ENCODE measurements at places on chromosomes 12 and 14.

- no peaks in the 10 kb centered on the region for H3K4me1 ChIP-seq
- no peak for DNase-seq
- no peak overlapping the region for H3K27ac ChIP-seq
These were observed 269.8 kb downstream of the BCAT1 start for GRCh38 chr12:24679126-24679525.

- no peak overlapping the region for H3K4me3 ChIP-seq
- H3K27ac ChIP-seq: no peak overlapping the region
- no peaks in the 10 kb centered on the region for H3K4me1 ChIP-seq
- no peaks in the 10 kb centered on the region for H3K36me3 ChIP-seq
- no peaks in the 10 kb centered on the region for H3K27me3 ChIP-seq
- no peak for DNase-seq
These were observed 118.9 kb downstream of the GARIN6 start for GRCh38 chr12:99766408-99766807.

- peaks cover 9% of the 10 kb centered on the region for H3K4me1 ChIP-seq
- no peak overlapping the region for H3K4me3 ChIP-seq
- H3K36me3 ChIP-seq: no peaks in the 10 kb centered on the region
- H3K27me3 ChIP-seq: peaks cover 11% of the 10 kb centered on the region
These were observed 99.9 kb downstream of the PHETA1 start for GRCh38 chr12:111268738-111269572.

DNA sequence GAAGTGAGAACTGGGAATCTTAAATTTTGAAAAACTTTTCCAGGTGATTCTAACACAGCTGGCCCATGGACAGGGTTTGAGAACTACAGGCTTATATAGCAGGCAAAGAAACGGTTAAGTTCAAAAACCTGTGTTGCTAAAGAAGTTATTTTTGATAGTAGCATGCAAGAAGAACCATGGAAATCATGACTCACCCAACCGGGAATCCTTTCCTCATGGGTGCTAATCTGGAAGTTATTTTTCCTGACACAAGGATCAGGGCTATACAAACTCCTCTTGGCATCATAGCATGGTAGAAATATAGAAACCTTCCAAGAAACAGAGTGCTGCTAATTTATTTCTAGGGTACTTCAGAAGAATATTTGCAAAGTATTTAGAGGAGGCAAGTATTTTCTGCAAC lies 588.7 kb downstream of the CCER1 start:
- no peak for DNase-seq
- H3K4me1 ChIP-seq: no peaks in the 10 kb centered on the region
- no peak overlapping the region for H3K27ac ChIP-seq
- no peak overlapping the region for H3K4me3 ChIP-seq

- no peak for DNase-seq
- H3K4me3 ChIP-seq: no peak overlapping the region
- no peaks in the 10 kb centered on the region for H3K27me3 ChIP-seq
- no peaks in the 10 kb centered on the region for H3K4me1 ChIP-seq
- H3K36me3 ChIP-seq: no peaks in the 10 kb centered on the region
These were observed 224.3 kb downstream of the ITPR2 start for GRCh38 chr12:26608706-26609105.

GRCh38 chr14:65604936-65605335 lies 192.4 kb downstream of the FUT8 start:
- no peak for DNase-seq
- H3K36me3 ChIP-seq: peaks cover 2% of the 10 kb centered on the region
- no peaks in the 10 kb centered on the region for H3K4me1 ChIP-seq
- H3K4me3 ChIP-seq: no peak overlapping the region
- no peaks in the 10 kb centered on the region for H3K27me3 ChIP-seq

DNA sequence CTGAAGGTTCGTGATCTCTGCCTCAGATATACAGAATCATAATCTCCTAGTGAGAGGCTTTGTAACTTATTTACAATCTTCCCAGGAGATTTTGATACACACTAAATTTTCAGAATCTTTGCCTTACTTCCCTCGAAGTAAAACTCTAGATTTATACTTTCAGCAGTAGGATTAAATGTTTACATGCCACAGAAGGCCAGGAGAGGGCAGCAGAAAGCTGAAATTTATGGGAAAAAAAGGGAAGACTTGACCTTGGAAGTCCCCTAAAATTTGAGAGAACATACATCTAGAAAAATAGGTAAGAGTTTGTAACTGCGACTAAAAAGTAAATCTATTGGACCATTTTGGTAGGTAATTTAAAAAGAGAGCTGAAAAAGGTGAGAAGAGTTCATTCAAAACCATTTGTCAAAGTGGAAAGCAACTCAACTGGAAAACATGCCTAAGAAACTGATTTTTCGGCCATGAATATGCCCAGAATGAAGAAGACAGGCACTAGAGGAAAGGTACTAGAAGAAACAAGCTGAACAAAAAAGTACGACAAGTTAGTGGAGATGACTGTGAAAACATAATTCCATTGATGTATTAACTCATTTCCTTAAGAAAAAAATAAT lies 242.0 kb upstream of the MDGA2 start:
- H3K36me3 ChIP-seq: no peaks in the 10 kb centered on the region
- no peak for DNase-seq
- no peaks in the 10 kb centered on the region for H3K27me3 ChIP-seq
- H3K4me3 ChIP-seq: no peak overlapping the region
- H3K27ac ChIP-seq: no peak overlapping the region

GRCh38 chr12:132102297-132102696 lies 41.8 kb downstream of the DDX51 start:
- no peak for DNase-seq
- H3K4me3 ChIP-seq: no peak overlapping the region
- H3K4me1 ChIP-seq: no peaks in the 10 kb centered on the region
- H3K27ac ChIP-seq: no peak overlapping the region
- no peaks in the 10 kb centered on the region for H3K27me3 ChIP-seq

DNA sequence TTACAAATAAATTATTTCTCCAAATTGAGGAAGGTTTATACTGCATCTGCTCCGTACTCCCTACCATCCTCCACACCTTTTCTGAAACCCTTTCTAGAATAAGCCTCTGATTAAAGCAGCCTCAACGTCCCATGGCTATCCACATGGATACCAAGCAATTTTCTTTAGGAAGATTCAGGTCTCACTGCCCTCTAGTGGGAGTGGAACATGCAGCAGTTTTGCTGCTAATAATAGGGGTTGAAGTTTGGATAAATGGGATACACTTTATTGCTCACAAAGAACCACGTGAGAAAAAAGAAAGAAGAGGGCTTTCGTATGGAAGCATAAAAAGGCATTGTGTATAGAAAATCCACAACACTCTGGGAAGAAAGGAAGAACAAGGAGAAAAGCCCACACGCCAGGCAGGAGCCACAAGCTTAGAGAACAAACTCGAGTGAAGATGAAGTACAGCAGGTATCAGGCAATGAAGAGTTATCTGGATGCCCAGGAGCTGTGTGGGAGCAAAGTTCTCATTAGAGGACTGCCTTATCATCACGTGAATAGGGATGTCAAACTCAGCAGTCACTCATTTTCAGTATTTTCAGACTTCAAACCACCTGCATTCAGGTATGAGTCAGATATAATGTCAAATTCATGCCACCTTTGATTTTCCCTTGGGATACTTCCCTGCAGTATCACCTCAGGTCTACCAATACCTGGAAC lies 45.8 kb downstream of the CCER1 start:
- H3K36me3 ChIP-seq: no peaks in the 10 kb centered on the region
- H3K27ac ChIP-seq: no peak overlapping the region
- DNase-seq: no peak
- H3K27me3 ChIP-seq: no peaks in the 10 kb centered on the region
- H3K4me1 ChIP-seq: no peaks in the 10 kb centered on the region

DNA sequence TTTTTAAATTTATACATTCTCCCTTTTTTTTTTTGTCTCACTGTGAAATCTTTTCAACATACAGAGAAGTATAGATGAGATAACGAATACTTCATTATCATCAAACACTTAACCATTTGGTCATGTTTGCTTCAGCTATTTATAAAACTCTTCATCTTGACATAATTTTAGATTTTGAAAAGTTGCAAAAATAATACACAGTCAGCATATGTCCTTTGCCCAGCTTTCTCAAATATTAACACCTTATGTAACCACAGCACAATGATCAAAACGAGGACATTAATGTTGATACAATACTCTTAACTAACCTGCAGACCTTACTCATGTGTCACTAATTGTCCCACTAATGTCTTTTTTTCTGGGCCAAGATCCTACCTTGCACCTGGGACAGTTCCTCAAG lies 36.0 kb downstream of the DACT1 start:
- DNase-seq: no peak
- H3K27ac ChIP-seq: no peak overlapping the region
- no peak overlapping the region for H3K4me3 ChIP-seq
- peaks cover 2% of the 10 kb centered on the region for H3K27me3 ChIP-seq

DNA sequence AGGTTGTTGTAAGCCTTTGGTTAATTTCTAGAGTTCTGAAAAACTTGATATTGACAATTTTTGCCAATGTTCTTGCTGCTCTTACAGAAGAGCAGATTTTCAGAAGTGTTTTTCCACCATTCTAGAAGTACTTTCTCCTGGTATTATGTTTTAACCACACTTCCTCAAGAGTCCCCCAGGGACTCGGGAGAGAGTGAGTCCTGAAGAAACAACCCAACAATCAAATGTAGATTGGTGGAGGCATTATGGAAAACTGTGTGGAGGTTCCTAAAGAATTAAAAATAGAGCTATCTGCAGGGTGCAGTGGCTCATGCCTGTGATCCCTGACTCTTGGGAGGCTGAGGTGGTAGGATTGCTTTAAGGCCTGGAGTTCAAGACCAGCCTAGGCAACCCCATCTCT lies 26.7 kb downstream of the OR10P1 start:
- H3K27ac ChIP-seq: no peak overlapping the region
- DNase-seq: no peak
- H3K27me3 ChIP-seq: peaks cover 18% of the 10 kb centered on the region
- H3K4me1 ChIP-seq: no peaks in the 10 kb centered on the region

- H3K36me3 ChIP-seq: no peaks in the 10 kb centered on the region
- H3K4me3 ChIP-seq: no peak overlapping the region
- H3K27ac ChIP-seq: no peak overlapping the region
- H3K4me1 ChIP-seq: no peaks in the 10 kb centered on the region
- DNase-seq: no peak
These were observed 31.0 kb downstream of the PLCZ1 start for GRCh38 chr12:18706798-18707197.

DNA sequence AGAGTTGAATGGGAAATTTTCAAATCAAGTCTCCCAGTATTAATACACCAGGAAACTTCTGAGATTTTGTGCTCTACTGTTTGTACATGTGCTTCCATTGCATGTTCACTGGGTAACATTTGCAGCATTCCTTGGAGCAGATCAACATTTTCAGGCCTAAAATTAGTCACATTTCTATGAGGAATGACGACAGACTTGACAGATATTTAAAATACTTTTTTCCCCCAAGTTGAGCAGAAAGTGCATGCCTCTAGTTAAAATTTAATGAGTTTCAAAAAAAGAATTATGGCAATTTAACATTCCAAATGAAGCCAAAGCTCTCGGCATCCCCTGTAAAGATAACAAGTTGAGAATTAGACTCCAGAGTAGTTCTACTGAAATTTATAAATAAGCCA lies 72.3 kb downstream of the C12orf42 start:
- no peak overlapping the region for H3K4me3 ChIP-seq
- no peak for DNase-seq
- peaks cover 2% of the 10 kb centered on the region for H3K36me3 ChIP-seq
- no peaks in the 10 kb centered on the region for H3K4me1 ChIP-seq
- H3K27me3 ChIP-seq: no peaks in the 10 kb centered on the region

- no peak overlapping the region for H3K27ac ChIP-seq
- DNase-seq: no peak
- H3K36me3 ChIP-seq: no peaks in the 10 kb centered on the region
- no peaks in the 10 kb centered on the region for H3K27me3 ChIP-seq
- no peak overlapping the region for H3K4me3 ChIP-seq
- no peaks in the 10 kb centered on the region for H3K4me1 ChIP-seq
These were observed 143.5 kb downstream of the ST8SIA1 start for GRCh38 chr12:22190969-22191368.

GRCh38 chr12:76636121-76636692 lies 76.6 kb upstream of the OSBPL8 start:
- H3K4me1 ChIP-seq: peaks cover 7% of the 10 kb centered on the region
- H3K36me3 ChIP-seq: no peaks in the 10 kb centered on the region
- H3K27ac ChIP-seq: no peak overlapping the region

GRCh38 chr12:93242154-93242972 lies 135.4 kb upstream of the NUDT4 start:
- no peak overlapping the region for H3K4me3 ChIP-seq
- H3K27ac ChIP-seq: no peak overlapping the region
- H3K27me3 ChIP-seq: no peaks in the 10 kb centered on the region

- no peaks in the 10 kb centered on the region for H3K36me3 ChIP-seq
- H3K27me3 ChIP-seq: no peaks in the 10 kb centered on the region
- no peak overlapping the region for H3K4me3 ChIP-seq
- no peaks in the 10 kb centered on the region for H3K4me1 ChIP-seq
These were observed 22.2 kb downstream of the LRRIQ1 start for GRCh38 chr12:85058339-85058738.

DNA sequence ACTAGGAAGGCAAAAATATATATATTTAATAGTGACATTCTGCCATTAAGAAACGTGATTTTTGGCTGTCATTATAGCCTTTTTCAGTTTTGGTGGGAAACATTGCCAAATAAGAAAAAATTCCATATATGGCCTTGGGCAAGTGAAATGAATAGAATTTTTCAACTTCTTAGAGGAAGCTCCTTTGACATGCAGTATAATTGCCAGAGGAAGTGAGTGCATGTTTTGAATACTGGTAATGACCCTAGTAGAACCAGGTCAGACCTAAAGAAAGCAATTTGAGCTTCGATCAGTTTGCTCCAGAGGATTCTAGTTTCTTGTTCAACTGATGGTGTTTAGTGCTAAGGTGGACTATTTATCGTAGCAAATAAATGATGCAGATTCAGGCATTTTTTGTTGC lies 26.2 kb upstream of the TRIM9 start:
- DNase-seq: no peak
- no peak overlapping the region for H3K27ac ChIP-seq
- no peaks in the 10 kb centered on the region for H3K36me3 ChIP-seq
- peaks cover 21% of the 10 kb centered on the region for H3K27me3 ChIP-seq
- no peaks in the 10 kb centered on the region for H3K4me1 ChIP-seq
- H3K4me3 ChIP-seq: no peak overlapping the region

DNA sequence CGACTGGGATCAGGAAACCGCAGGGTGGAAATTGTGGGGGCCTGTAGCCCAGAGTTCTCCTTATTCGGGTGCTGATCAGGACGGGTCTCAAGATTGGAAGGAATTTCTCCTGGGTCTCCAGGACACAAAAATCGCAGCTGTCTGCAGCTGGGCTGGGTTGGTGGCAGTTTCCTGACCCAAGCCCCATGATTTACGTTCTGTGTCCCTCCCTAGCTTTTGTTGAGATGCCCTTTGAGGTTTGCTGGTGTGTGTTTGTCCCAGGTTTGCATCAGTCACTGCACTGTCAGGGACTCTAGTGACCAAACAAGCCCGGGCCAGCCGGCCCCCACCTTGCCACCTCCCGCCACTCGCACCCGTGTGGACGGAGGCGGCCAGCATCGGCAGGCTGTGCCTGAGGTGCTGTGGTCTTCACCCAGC lies 89.5 kb downstream of the FBXL14 start:
- H3K4me1 ChIP-seq: peaks cover 9% of the 10 kb centered on the region
- H3K27ac ChIP-seq: no peak overlapping the region
- no peaks in the 10 kb centered on the region for H3K36me3 ChIP-seq
- peak overlapping the region; percentile 21 for H3K4me3 ChIP-seq
- peaks cover 28% of the 10 kb centered on the region for H3K27me3 ChIP-seq
- no peak for DNase-seq

All from activated CD4-positive, alpha-beta T cell treated with anti-CD3 and anti-CD28 coated beads, Interleukin-2, amount 10 ng/mL, durations not matched to agents 7 days and 5 days (primary cell).